NCI-H1436 (cell line): ENCODE measurements at places on chromosomes 3 and 15.

DNA sequence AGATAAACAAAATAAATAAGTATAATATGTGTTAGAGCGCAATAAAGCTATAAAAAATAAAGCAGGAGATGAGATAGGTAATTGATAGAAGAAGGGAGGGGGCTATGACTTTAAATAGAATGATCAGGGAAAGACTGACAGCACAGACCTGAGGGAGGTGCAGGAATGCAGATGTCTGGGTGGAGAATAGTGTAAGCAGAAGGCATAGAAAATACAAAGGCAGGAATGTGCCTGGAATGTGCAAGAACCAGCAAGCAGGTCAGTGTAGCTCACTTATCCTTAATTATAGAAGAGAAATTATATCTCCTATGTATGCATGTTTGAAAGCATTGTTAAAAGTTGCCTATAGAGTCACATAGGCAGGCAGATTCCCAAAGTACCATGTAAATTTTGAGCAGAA is 239.4 kb upstream of the SOX14 start:
- DNase-seq: no peak

DNA sequence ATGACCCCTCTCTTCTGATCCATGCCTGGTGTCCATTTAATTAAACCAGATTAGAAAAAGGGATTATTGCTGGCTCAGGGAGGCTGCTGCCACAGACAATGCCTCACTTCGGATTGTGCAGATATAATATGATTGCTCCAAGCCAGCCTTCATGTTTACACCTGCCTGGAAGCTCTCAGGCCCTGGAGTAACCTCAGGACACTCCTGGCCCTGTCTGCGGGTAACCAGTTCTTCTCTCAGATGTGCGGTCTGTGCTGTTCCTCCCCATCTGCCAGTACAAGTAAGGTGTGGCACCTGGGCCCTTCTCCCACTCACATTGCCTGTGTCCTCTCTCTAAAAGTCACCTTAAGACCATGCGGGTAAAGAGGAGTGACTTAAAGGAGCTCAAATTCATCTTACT is 8.8 kb upstream of the GOLGA8J start:
- DNase-seq: no peak

- DNase-seq: no peak
Measured at GRCh38 chr15:83709241-83709640, 55.3 kb downstream of the ADAMTSL3 start.

- no peak for DNase-seq
Measured at GRCh38 chr3:62995119-62995518, 119.9 kb upstream of the CADPS start.

- DNase-seq: no peak
Measured at GRCh38 chr3:111762537-111762936, 96.5 kb upstream of the PHLDB2 start.

DNA sequence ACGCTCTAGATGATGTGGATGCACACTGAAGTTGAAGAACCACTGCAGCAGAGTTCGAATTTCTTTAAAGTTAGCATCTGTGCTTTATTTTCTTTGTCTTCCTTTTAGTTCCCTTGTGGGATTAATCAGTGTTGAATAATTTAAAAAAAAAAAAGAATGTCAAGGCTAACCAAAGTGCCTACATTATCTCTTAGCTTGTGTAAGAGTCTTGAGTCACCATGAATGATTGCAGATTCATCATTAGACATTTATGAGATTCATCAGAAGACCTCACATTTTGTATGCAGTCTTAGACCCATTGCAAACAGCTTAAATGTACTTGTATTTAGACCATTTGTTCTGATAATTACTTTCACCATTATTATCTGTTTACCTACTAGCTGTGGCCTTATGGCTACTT is 182.2 kb downstream of the FNDC3B start:
- no peak for DNase-seq
